ENCODE measurements at places on chromosomes 1 and 21. TPM values are rescaled to one million over a fixed set of nuclear protein-coding genes. Genes with fewer than 3 reads are reported as not detected.

DNA sequence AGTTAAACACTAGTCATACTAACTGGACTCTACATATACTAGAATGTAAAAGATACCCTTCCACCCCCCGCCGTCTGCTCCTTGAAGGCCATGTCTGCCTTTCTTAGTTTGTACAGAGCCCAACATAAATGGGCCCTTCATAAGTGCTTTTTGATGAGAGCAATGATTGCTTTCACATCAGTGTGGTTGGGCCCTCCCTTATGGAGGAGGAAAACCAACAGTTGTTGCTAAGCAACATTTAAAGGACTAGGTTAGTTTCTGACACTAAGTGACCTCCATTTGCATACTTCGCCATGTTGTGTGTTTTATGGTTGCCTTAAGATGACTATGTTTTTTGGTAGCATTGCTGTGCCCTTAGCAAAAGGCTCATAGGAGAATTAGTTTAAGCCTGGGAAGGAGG lies 182.0 kb upstream of the SGIP1 start:
- DNase-seq: no peak

The PCP4 gene
- 0.92 TPM for total RNA-seq

DNA sequence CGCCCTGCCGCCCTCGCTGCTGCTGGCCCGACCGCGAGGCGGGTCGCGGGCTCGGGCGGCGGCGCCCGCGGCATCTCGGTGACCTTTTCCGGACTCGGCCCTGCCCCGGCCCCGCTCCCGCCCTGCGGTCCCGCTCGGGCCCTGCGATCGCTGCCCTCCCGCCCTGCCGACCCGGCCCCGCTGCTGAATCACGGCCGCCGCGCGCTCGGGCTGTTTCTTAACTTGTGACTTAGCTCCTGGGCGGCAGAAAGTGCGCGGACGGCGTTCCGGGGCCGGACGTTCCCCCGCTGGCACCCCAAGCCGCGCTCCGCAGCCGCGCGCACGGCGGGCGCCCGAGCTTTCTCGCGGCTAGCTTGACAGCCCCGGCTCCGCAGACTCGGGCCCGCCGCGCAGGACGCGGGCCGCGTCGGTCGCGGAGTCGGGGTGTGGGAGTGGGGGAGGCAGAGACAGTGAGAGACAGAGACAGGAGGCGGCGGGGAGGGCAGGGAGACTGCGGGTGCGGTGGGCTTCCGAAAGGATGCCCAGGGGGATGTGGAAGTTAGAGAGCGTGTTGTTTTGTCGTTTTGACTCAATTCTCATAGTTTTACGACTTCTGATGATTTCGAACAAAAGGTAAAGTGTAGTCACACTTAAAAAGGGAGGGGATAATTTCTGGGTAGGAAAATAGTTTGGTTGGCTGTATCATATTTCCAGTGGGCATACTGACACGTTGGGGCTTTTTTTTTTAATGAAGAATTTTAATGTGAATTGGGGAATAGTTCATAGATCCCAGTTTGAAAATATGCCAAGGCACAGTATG lies 49.8 kb downstream of the PRDM2 start:
- DNase-seq: peak; percentile 47

The CACNA1S gene
- total RNA-seq: not detected

- DNase-seq: no peak
Measured at GRCh38 chr1:39894884-39895495, 6.7 kb downstream of the MYCL start.

DNA sequence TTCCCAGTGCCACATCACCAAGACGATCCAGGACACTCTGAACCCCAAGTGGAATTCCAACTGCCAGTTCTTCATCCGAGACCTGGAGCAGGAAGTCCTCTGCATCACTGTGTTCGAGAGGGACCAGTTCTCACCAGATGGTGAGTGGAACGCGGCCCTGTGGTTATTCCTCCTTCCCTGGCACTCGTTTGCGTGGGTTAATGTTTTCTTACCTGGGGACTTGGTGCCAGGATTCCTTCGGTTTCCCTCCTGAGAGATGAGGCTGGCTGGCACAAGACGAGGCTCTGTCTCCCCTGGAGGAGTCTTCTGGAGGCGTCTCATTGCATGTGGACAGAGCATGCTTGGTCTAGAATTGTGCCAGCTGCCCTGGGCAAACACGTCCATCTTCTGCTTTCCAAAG lies 29.3 kb downstream of the ATP5PO start:
- no peak for DNase-seq

The NR1I3 gene
- not detected for total RNA-seq

The ESRRG gene
- total RNA-seq: 12.3 TPM

DNA sequence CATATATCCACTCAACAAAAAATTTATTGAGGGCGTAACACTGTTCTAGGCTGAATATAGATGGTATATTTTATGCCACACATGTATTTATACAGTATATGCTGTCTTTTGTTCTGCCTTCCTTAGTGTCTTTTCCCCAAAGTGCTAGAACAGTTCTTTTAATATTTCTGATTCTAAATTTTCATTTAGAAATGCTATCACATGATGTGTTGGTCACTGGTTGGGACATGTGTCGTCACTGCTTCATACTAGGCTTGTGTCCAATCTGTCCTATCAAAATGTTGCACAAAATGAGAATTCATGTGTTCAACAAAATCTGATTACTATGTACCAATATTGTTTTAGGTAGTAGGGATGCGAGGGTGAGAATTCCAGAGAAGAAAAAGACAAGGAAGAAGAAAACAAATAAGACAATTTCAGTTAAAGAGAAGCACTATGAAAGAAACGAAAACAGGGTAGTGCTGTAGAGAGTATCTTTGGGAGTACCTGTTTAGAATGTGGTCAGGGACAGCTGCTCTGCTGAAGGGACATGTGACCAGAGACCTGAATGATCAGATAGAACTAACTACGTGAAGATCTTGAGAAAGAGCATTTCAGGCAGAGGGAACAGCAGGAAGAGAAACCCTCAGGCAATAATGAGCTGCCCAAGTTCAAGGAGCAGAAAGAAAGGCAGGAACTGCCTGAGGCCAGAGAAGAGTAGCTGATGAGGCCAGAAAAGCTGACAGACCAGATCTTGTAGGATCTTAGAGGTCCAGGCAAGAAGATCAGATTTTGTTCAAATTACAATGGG lies 1.3 kb downstream of the KMO start:
- no peak for DNase-seq

- peak; percentile 68 for DNase-seq
Measured at GRCh38 chr1:54810153-54810942, 9.2 kb upstream of the TTC22 start.

- DNase-seq: no peak
Measured at GRCh38 chr1:185987611-185988321, 253.6 kb downstream of the HMCN1 start.

Data from pancreas (tissue), 10 donors.